Glomerular endothelial cell (primary cell): ENCODE measurements at places on chromosomes 6 and 20.

GRCh38 chr20:50346374-50347283 is 156.0 kb downstream of the CEBPB start:
- DNase-seq = no peak

DNA sequence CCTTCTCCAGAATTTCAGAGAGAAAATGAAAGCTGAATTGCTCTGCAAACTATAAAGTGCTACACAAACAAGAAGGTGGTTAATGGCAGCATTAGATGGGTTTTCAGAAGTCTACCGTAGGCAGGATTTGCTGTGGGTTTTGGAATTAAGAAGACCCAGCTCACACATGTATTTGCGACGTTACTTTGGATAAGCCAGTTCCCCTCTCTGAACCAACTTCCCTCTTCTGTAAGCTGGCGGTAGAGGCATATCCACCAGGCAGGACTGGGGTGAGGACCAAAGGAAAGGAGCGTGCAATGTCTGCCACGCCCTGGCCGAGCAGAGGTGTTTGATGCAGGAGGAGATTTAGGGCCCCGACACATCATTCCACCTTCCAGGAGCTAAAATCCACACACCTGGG is 6.9 kb downstream of the RSPO4 start:
- DNase-seq = no peak

- no peak for DNase-seq
Observed at GRCh38 chr6:163842467-163842866, 427.9 kb downstream of the QKI start.

- DNase-seq = peak; percentile 88
Observed at GRCh38 chr6:6686748-6687601, 98.5 kb downstream of the LY86 start.

- DNase-seq = peak; percentile 31
Observed at GRCh38 chr6:108294727-108295625, at the start of gene AFG1L. TSS of gene AFG1L (plus strand) at chr6:108295054. CDS start at chr6:108295080, 26 bp downstream.
